ENCODE measurements at places on chromosomes 5 and 9.

DNA sequence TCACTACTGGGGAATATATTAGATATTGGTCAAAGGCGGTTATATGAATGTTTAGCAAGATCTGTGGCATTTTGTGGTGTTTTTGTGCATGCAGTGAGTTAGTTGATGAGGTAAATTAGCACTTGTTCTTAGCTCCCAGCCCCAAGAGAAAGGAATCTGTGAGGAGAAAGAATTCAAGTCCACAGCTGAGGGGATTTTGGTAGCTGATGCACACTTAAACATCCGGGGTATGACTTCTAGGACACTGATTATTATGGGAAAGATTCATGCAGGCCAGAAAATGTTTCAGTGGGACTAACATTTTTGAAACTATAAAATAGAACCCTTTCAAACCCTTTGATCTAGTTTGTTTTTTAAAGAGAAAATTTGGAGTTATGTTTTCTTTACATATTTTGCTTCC lies 118.2 kb upstream of the RPS23 start:
- no peak for DNase-seq

GRCh38 chr5:179295778-179296149 lies 49.5 kb downstream of the ADAMTS2 start:
- no peak for DNase-seq

DNA sequence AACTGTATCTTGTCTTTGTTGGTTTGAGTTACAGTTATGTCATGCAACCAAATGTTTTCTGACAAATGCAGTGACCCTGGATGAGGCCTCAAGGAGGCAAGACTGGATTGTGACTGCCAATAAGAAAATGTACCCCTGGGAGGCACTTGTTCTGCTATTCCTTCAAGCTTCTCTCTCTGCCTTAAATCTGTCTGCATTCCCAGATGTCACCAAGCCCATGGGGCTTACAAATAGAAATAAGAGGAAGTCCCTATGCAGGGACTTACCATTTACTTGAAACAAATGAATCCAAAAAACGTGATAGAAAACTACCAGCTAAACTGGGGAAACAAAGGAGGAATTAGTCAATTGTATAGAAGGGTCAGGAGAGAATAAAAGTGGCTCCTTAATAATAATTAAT lies 8.2 kb upstream of the PARP8 start:
- DNase-seq: no peak

GRCh38 chr5:138938526-138938925 lies 63.4 kb upstream of the LRRTM2 start:
- no peak for DNase-seq

GRCh38 chr5:175494264-175495183 lies 16.2 kb downstream of the SFXN1 start:
- no peak for DNase-seq

GRCh38 chr5:37370550-37370863 lies 399 bp downstream of the NUP155 start:
- DNase-seq: no peak

GRCh38 chr5:14945450-14945849 lies 73.9 kb upstream of the ANKH start:
- DNase-seq: no peak

GRCh38 chr9:105359892-105360291 lies 87.9 kb upstream of the FSD1L start:
- DNase-seq: no peak

DNA sequence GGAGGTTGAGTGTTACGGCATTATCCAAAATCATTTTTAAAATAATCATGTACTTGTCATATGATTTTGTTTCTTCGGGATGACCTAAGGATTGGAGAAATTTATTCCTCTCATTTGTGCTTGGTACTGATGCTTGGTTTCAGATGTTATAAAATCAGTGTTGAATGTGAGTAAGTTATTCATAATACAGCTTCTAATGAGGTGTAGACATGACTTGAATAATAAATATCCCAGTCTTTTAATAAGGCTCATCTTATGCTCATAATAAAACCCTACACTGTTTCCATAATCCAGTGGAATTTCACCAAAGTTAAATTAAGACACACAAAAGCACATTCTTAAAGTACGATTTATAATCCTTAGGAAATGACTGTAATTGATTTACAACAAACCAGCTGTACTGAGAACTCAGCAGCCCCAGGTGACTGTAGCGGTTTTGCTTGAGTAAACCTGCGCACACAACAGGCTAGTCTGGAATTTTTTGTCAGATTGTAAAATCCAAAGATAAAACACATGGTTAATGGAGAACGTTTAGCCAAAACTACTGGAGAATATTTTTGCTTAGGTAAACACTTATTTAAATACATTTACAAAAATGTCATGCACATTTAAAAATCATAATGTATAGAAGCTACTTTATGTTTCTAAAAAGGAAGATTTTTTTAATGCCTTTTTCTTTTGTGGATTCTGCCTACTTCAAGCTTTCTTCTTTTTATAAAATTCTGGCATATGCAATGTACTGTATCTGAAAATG lies 609.8 kb upstream of the GRAMD2B start:
- no peak for DNase-seq

DNA sequence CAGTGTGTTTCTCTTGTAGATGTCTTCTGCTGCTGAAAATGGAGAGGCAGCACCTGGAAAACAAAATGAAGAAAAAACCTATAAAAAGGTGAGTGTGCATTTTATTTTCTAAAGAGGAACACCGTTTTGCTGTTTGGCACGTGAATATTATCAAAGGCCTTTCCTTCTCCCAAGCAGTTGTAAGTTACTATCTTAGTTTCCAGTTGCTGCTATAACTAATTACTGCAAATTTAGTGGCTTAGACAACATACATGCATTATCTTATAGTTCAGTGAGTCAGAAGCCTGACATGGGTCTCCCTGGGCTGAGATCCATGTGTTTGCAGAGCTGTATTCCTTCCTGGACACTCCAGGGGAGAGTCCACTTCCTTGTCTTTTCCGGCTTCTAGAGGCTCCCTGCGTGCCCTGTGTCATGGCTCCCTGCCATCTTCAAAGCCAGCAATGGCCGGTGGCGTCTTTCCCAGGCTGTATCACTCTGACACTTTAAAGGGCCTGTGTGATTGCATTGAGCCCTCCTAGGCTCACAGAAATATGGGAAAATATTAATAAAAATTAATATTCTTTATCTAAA lies 117.6 kb downstream of the PIP5K1B start:
- no peak for DNase-seq

DNA sequence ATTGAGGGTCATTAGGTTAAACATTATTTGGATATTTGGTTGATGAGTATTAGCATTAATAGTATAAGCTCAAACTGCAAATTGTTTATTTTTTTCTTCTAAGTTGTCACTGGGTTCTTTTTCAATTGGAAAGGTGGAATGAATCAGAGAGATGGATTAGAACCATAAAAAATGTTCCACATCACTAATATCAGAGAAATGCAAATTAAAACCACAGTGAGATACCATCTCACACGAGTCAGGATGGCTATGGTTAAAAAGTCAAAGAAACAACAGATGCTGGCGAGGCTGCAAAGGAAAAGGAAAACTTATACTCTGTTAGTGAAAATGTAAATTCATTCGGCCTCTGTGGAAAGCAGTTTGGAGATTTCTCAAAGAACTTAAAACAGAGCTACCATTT lies 122.8 kb downstream of the CCDC192 start:
- DNase-seq: no peak

- no peak for DNase-seq
Observed at GRCh38 chr5:90915393-90915792, 356.8 kb downstream of the ADGRV1 start.

DNA sequence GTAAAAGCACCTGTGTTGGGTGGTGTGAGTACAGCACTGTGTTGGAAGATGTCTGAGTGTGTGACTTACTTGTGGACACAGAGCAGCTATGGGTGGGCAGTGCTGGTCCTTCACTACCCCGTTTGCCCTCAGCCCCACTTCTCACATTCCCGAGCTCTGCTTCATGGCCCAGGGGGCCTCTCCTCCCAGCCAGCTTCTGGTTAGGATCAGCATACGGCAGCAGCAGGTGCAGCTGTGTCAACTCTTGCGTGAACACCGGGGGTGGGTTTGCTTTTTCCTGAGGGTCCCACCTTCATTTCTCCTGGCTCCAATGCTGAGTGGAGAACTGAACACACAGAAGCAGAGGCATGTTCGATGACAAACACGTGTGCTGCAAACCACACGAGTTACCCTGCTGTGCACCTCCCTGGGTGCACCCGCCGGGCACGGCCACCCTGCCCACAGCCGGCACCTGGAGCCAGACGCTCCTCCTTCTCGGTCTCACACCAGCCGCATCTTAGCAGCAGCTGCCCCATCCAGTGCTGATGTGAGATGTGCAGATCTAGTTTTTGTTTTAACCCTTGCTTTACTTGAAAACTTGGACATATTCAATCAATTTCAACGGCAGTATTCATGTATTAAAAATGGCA lies 14.9 kb upstream of the SLC6A3 start:
- peak; percentile 69 for DNase-seq

DNA sequence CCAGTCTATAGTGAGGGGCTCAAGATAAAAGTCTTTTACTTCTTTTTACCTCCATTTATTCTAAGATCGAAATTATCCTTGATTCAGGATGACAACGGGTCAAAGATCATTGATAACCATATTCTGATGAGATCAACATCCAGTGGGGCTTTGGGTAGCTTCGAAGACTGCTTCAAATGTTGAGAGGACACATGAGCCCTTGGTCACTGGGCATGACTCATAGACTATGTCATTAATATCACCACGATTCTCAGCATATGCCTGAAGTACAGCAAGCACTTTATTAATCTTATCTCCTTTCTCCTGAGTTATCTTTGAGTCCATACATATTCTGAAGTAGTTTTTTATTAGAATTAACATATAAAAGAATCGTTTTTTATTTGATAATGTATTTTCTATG lies 117.1 kb upstream of the DAB2 start:
- no peak for DNase-seq

GRCh38 chr5:135027697-135028615 lies 6.1 kb downstream of the PITX1 start:
- no peak for DNase-seq

DNA sequence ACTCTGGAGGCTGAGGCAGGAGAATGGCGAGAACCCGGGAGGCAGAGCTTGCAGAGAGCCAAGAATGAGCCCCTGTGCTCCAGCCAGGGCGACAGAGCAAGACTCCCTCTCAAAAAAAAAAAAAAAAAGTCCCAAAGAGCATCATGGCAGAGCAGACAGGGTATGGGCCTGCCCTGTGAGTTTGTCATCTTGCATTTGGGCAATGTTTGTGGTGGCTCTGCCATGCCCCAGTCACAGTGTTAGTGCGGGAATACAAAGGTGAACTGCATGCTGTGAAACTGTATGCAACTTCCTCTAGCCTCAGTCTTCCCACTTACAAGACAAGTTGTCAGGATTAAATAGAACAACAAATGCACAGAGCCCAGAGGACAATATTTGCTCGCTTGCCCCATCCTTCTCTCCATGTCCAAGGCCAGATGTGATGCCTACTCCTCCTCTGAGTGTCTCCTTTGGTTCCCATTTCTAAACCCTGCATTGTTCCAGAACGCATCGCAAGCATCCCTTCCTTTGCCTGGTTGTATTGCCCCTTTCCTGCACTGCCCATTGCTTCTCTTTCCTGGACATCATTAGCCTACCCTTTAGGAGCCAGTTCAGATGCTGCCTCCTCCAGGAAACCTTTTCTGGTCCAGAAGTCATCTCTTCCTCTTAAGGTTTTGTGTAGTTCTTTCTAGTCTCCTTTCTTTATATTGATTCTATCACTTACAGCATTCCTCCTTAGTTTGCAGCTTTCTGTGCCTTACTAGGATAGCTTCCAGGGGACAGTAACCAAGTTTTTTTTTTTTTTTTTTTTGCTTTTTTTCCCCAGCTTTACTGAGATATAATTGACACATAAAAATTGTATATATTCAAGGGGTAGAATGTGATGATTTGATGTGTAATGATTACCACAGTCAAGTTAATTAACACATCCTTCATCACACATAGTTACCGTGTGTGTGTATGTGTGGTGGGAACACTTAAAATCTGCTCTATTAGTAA lies 69.0 kb upstream of the TNFAIP8 start:
- no peak for DNase-seq

DNA sequence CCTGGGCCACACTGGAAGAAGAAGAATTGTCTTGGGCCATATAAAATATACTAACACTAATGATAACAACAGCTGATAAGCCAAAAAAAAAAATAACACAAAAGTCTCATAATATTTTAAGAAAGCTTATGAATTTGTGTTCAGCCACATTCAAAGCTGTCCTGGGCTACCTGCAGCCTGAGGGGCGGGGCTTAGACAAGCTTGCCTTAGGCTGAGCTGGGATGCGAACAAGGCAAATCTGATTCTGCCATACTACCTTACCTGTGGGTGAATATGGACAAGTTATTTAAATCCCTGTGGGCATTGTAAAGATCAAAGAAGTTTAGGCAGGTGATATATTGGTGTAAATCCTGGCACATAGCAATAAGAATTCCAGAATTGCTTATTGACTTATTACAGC lies 212.3 kb upstream of the ATP10B start:
- no peak for DNase-seq

GRCh38 chr5:1108023-1108864 lies 3.6 kb downstream of the SLC12A7 start:
- no peak for DNase-seq

DNA sequence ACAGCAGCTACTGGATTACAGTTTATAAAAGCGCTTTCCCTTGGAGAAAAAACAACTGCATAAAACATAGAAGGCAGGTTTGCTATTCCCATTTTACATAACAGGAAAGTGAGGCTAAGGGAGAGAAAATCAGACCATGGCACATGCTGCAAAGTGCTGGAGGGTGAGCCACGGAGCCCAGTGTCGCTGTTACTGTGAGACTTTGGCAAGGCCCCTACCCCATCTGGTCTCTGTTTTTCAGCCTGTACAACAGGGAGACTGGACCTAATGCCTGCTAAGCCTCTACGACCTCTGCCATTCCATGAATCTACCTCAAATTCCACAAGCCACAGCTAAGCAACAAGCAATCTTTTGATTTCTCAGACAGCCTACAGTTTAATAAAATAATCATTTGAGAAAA lies 139.2 kb downstream of the GABBR2 start:
- DNase-seq: no peak

DNA sequence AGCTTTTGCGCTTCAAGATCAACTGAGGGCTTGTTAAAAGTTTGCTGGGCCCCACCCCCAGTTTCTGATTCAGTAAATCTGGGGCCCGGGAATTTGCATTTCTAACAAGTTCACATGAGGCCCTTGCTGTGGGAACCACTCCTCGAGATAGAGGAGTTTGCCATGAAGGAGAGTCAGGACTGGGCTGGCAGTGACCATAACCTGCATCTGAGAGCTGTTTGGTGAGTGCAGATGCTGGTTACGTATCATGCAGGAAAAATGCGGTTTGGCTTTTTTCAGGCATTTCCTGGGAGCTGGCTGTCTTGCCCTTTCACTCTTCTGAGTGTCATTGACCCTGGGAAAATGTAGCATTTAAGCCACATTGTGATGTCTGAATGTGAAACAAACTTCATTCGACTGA lies 9.4 kb upstream of the ANGPTL2 start:
- DNase-seq: no peak

- no peak for DNase-seq
Observed at GRCh38 chr9:113573046-113573958, 109.8 kb downstream of the RGS3 start.

DNA sequence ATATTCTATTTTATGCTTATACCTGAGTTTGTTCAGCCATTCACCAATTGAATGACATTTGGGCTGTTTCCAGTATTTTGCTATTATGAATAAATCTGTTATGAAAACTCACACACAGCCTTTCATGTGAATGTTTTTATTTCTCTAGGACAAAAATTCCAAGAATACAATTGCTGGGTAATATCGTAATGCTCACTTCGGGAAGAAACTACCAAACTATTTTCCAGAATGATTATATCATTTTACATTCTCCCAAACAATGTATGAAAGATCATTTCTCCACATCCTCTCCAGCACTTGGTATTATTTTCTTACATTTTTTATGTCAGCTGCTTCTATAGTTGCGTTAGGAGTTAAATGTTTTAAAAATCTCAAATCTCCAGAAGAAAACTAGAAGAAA lies 58.3 kb upstream of the LHFPL2 start:
- no peak for DNase-seq
